Posterior cingulate gyrus (tissue), 11 donors: ENCODE measurements at places on chromosomes 4 and X.

DNA sequence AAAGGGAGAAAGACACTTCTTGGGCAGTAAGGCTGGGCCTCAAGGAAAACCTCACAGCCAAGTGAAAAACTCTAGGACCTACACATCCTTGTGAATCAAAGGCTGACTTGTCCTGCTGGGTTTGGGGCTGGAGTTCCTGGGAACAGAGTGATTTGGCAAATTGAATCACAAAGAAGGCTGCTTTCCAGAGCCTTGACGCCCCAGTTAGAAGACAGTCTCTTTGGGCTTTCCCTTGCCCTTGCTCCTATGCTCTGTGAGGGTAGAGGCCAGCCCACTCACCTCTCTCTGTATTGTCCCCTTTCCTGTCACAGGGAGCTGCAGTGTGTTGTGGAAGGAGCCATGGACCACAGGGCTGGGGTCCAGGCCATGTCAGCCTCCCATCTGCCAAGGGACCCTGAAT lies 9.6 kb downstream of the AMER1 start:
- DNase-seq = no peak

GRCh38 chr4:40730091-40730679 lies 19.6 kb upstream of the NSUN7 start:
- no peak for DNase-seq

DNA sequence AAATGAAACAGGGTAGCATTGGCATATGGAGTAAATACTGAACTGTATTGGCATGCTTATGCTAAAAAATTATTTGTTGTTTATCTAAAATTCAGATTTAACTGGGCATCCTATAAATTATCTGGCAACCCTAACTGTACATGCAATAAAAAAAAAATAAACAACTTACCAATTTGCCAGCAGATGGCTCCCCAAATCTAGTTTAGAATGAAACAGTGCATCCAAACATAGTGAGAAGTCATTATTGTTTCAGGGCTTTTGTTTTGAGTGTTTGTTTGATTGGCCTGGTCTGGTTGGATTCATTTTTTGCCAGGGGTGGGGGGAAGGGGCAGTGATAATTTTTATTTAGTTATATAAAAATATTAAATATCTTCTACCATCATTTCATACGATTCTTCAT lies 12.8 kb upstream of the NSUN7 start:
- no peak for DNase-seq

- no peak for DNase-seq
Observed at GRCh38 chr4:105894660-105895582, at the start of gene NPNT. TSS of gene NPNT (plus strand) at chr4:105895471. CDS start at chr4:105895653, 182 bp downstream.

GRCh38 chr4:47577779-47578553 lies 92.9 kb downstream of the ATP10D start:
- no peak for DNase-seq

- DNase-seq = no peak
Observed at GRCh38 chr4:13476915-13477314, 7.2 kb downstream of the RAB28 start.
